Stimulated activated CD4-positive, alpha-beta T cell treated with anti-CD3 and anti-CD28 coated beads, TNF-alpha, amount 100 ng/mL, for 1 hour (primary cell): ENCODE measurements at places on chromosomes 7 and 10.

DNA sequence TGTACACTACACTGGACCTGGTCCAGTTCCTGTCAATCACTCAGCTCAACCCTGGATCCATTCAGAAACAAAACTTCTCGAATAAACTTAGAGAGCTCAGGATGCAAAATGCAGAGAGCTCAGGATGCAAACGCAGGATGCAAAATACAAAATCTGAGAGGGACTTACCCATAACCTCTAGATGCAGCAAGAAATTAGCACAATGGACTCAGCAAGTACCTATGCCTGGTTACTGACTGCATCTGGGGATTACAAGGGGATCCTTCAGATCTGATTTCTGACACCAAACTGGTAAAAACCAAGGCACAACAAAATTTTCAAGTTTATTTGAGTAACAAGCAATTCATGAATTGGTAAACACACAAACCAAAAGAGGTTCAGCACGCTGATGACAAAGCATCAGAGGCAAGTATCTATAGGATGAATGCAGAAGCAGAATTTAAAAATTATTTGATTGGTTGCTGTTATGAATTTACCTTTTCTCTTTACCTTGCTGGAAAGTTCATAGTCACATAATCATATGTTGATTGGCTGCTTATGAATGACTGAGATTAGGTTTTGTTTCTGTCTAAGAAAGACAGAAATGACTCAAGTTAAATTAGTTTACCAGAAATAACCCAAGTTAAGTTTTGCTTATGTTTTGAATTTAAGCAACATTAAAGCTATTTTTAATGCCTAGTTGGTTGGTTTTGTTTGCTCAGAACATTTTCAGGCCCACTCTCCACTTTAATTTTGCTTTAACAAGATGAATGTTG is 11.4 kb downstream of the GIMAP6 start:
- DNase-seq = no peak

DNA sequence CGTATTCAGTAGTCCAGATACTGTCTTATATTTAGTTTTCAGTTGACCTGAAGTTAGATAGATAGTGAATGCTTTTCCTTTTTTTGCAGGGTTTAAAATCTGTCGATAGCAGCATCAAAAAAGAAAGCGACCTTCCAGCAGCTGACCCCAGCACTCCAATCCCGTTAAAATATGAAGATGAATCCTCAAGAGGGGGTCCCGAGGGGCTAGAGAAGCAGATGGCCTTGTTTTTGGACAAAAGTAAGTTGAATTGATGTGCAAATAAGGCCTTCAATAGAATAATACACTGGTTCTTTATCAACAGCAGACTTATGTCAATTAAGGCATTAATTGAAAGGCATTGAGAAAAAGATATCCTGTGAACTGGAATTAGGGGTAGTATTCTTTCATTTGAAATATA is 18.7 kb downstream of the EDRF1 start:
- no peak for DNase-seq

DNA sequence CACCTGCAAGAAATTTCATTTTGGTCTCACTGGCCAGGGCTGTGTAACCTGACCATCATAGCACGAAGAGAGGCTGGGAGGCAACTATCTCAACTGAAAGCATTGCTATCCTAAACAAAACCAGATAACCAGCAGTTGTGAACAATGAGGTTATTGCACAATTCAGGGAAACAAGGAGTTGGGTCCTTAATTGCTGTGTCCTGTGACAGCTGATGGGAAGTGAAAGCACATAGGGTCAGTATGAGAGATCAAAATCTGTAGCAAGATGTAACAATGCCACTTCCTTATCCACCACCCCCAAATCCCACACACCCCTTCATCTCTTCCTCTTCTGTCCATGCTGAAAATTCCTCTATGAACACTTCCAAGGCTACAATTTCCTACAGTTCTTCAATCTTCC is 80.2 kb downstream of the HTR7 start:
- no peak for DNase-seq

DNA sequence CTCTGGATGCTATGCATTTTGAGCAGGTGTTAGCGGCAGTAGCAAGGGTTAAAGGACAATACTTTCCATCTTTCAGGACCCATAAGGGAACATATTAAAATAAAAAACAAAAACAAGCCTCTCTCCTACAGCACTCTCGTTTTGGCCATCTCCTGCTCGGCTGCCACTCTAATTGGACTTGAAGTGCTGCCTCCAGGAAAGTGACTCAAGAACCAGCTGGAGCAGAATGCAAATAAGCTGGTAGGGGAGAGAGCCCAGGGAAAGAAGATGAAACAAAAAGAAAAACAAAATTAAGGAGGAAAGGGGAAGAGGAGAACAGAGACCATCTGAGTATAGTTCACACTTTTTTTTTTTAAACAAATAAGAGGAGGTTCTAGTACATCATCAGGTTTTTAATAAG is 65.6 kb downstream of the HBP1 start:
- DNase-seq = no peak

GRCh38 chr7:128790315-128791041 is 1.3 kb upstream of the CCDC136 start:
- no peak for DNase-seq

GRCh38 chr7:134940729-134941128 is 45.6 kb upstream of the AGBL3 start:
- DNase-seq = no peak

DNA sequence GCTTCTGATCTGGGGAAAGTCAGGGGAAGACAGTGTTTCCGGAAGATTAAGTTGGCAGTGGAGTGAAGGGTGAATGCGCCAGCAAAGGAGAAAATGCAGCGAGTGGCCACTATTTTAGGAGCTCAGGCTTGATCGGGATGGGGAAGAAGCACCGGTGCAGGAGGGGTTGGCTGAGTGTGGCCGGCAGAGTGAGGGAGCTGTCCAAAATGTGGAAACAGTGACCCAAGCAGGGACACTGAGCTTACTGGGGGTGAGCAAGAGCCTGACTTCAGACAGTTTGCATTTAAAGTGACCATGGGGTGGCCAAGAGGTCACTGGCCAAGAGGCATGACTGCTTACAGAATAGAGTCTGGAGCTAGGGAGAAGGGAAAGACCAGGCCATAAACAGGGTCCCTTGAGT is 79.3 kb downstream of the GOLGA7B start:
- DNase-seq = no peak
